Type B pancreatic cell (in vitro differentiated cells): ENCODE measurements at places on chromosomes 4 and X. TPM values are rescaled to one million over a fixed set of nuclear protein-coding genes. Genes with fewer than 3 reads are reported as not detected.

SH3D19 gene
- total RNA-seq: 24.3 and 29.3 TPM in 2 replicates

PNPLA4 gene
- total RNA-seq: 19.3 and 23.6 TPM in 2 replicates

MRPL1 gene
- 27.1 and 44.1 TPM in 2 replicates for total RNA-seq

LUZP4 gene
- not detected in 2 replicates for total RNA-seq

RRH gene
- 0.41 TPM in 1 of 2 replicates, not detected in the other for total RNA-seq
